ENCODE measurements at places on chromosomes 12 and 14.

DNA sequence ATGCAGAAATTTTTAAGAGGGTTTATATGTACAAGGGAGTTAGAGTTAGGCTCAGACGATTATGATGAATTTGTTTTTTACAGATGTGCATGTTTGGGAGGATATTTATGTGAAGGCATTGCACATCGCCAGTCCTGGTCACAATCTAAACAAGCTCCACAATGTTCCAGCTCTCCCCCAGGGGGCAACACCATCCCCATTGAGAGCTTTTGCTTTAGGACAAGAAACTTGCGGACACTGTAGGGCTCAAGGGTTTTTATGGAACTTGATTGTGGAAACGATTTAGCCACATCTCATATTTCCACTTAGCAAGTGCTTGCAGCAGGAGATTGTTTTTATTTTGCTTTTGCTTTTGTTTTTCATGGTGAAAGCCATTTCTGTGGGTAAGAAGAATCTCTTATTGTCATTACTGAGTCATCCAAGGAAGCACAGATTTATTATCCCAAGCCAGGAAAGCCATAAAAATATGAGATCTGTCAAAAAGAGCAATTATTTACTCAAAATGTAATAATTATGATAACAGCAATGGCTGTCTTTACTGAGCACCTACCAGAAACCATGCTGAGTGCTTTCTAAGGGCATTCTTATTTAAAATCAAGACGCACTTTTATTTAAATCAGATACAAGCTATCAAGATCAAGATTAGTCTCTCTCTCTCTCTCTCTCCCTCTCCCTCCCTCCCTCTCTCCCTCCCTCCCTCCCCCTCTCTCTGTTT is 276.7 kb upstream of the SRRM4 start:
- H3K27ac ChIP-seq, result no peak overlapping the region
- H3K36me3 ChIP-seq, result no peaks in the 10 kb centered on the region
- H3K4me3 ChIP-seq, result no peak overlapping the region
- H3K27me3 ChIP-seq, result no peaks in the 10 kb centered on the region
- H3K4me1 ChIP-seq, result no peaks in the 10 kb centered on the region

DNA sequence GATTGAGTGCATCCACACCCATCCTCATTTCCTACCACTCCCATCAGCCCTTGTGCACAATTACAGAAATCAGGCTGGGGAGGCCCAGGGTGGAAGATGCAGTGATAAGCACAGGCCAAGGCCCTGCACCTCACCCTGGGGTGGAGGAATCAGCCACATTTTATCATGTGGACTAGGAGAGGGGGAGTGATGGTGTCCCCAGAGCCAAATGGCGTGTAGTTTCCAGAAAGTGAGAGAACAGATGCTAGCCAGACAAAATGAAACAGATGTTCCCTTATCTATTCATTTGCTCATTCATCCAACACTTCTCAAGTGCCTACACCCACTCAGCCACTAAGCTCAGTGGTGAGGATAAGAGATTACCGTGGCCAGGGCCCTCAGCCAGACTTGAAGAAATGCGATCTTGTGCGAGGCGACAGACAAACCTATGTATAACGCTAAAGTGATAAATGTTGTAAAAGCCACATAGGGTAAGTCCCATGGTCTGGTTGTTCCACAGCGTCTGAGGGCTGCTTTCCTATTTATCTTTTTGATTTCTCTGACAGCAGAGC is 93.6 kb downstream of the STAB2 start:
- no peaks in the 10 kb centered on the region for H3K27me3 ChIP-seq
- no peak for DNase-seq
- no peaks in the 10 kb centered on the region for H3K4me1 ChIP-seq
- no peak overlapping the region for H3K27ac ChIP-seq

- no peak overlapping the region for H3K27ac ChIP-seq
- no peaks in the 10 kb centered on the region for H3K27me3 ChIP-seq
- no peaks in the 10 kb centered on the region for H3K36me3 ChIP-seq
- H3K4me3 ChIP-seq, result no peak overlapping the region
- DNase-seq, result no peak
- H3K4me1 ChIP-seq, result no peaks in the 10 kb centered on the region
Observed at GRCh38 chr12:131171029-131171428, 217.3 kb downstream of the ADGRD1 start.

- no peak for DNase-seq
- no peak overlapping the region for H3K4me3 ChIP-seq
- H3K27me3 ChIP-seq, result no peaks in the 10 kb centered on the region
Observed at GRCh38 chr14:102998393-102998792, 59.0 kb downstream of the CDC42BPB start.

DNA sequence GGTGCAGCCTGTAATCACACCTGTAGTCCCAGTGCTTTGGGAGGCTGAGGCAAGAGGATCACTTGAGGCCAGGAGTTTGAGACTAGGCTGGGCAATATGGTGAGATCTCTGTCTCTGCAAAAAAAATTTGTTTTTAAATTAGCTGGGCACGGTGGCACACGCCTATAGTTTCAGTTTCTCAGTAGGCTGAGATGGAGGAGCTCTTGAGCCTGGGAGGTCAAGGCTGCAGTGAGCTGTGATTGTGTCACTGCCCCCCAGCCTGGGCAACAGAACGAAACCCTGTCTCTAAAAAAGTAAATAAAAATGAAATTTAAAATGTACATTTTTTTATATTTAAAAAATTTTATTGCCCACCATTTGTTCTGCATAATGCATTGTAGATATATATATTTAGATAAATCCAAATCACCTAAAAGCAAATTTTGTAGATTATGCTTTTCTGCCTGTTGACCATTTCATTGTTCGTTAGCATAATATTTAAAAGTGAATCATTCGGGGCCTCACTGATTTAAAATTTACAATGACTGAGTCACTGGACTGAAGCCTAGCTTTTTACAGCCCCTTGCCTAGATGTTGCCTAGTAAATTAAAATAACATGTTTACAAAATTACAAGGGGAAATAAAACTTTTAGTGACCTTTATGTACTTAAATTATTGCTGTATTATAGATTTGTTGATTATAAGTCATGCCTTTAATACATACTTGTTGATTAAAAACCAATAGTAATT is 87.9 kb downstream of the USP15 start:
- no peak for DNase-seq
- no peaks in the 10 kb centered on the region for H3K27me3 ChIP-seq
- no peak overlapping the region for H3K4me3 ChIP-seq
- H3K36me3 ChIP-seq, result no peaks in the 10 kb centered on the region
- H3K4me1 ChIP-seq, result peaks cover 6% of the 10 kb centered on the region

GRCh38 chr12:105855361-105856047 is 283.2 kb downstream of the NUAK1 start:
- no peaks in the 10 kb centered on the region for H3K4me1 ChIP-seq
- DNase-seq, result no peak
- no peaks in the 10 kb centered on the region for H3K27me3 ChIP-seq
- no peak overlapping the region for H3K27ac ChIP-seq
- no peak overlapping the region for H3K4me3 ChIP-seq
- H3K36me3 ChIP-seq, result no peaks in the 10 kb centered on the region

DNA sequence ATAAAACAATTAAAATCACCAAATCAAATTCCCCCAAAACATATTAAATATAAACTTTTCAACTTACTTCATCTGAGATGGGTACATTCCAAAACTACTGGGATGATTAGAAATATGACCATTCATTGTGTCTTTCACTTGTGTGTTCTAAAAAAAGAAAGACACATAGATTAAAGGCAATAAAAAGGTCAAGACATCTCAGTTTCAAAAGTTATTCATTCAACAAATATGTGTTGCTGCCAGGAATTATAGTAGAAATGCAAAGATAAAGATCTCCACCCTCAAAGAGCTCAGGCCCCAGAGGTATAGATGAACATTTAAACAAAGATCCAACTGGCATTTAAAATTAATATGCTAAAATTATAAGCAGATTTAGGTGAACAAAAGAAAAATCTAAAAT is 106.4 kb downstream of the EPS8 start:
- no peak for DNase-seq
- H3K36me3 ChIP-seq, result no peaks in the 10 kb centered on the region
- H3K27me3 ChIP-seq, result no peaks in the 10 kb centered on the region
- no peak overlapping the region for H3K27ac ChIP-seq
- no peaks in the 10 kb centered on the region for H3K4me1 ChIP-seq
- H3K4me3 ChIP-seq, result no peak overlapping the region

All from pancreas (tissue), 10 donors.